ENCODE measurements at places on chromosomes 3 and 15.

DNA sequence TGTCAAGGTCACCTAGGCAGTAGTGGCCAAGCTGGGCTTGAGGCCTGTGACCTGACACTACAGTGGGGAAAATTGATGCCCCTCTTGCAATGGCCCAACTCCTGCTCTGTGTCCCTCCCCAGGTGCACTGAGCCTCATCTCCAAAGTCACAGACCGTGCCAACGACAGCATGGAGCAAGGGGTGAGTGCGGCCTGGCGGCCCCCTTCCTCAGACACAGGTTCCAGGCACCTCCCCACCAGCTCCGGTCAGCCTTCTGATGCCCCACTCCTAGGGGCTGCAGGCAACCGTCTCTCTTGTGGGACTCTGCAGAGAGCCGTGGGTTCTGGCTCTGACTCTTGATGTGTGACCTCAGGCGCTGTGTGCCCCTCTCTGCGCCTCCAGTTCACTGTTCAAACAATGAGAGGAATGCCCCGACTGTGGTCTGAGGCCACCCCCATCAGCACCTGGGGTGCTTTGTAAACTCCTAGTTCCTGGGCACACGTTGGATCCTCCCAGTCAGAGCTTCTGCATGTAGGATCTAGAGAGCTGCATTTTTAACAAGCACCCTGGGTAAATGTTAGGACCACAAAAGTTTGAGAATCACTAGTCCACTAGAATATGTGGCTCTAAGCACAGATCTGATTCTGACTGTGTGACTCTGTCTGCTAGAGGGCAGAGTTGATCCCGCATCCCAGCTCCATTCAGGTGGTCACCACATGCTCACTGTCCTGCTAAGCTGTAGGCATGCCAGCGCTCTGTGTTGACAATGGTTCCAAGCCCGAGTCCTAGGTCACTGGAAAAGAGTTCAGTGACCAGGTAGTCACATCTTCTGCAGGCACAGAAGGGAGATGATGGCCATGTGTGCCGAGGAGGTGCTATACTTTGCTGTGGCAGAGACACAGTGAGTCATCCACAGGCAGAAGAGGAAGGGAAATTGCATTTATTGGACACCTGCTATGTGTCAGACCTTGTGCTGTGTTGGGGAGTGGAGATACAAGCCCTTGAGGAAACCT lies 46.2 kb upstream of the NR2C2 start:
- no peak for DNase-seq

DNA sequence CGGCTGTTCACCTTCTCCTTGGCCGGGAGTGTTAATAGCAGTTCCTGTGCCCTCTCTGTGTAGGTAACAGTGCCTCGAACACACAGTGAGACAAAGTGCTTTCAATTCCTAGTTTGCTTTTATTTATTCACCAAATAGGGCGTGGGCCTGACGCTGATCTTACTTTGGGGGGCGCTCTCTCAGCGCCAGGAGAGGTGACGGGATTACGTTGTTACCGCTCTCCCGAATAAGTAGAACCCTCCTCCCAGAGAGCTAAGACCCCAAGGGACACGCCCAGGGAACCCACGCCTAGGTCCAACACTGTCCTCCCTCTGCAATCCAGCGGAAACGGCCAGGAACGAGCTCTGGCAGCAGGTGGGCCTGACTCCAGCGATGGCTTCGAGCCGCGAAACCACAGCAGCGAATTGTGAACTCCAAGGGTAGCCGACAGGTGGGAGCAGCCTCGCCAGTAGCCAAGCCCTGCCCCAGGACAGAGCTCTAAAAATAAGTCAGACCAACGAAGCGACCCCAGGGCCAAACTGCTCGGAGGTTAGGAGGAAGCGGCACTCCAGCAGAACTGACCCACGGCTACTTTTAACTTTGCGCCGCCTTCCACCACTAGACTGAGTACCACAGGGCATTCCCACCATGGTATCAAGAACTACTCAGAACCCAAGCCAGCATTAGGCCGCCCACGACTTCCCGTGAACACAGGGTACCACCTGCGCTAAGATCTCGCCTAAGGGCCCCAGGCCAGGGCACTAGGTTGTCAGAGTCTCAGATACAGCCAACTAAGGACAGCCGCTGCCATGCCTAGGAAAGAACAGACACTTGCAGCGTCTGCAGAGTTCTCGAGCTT lies 1.6 kb upstream of the SIN3A start:
- peak; percentile 34 for DNase-seq

DNA sequence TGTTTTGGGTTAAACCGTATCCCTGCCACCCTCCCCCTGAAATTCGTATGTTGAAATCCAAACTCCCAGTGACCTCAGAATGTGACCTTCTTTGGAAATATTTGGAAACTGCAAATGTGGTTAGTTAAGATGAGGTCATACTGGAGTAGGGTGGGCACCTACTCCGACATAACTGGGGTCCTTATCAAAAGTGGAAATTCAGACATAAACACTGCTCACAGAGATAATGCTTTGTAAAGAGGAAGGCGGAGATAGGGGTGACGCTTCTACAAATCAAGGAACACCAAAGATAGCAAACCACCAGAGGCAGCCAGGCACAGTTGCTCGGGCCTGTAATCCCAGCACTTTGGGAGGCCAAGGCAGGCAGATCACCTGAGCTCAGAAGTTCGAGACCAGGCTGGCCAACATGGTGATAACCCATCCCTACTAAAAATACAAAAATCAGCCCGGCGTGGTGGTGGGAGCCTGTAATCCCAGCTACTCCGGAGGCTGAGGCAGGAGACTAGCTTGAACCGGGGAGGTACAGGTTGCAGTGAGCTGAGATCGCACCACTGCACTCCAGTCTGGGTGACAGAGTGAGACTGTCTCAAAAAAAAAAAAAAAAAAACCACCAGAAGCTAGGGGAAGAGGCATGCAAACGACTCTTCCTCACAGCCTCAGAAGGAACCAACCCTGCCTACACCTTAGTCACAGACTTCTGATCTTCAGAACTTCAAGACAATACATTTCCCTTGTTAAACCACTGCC lies 51.1 kb upstream of the CHD2 start:
- DNase-seq: peak; percentile 54

DNA sequence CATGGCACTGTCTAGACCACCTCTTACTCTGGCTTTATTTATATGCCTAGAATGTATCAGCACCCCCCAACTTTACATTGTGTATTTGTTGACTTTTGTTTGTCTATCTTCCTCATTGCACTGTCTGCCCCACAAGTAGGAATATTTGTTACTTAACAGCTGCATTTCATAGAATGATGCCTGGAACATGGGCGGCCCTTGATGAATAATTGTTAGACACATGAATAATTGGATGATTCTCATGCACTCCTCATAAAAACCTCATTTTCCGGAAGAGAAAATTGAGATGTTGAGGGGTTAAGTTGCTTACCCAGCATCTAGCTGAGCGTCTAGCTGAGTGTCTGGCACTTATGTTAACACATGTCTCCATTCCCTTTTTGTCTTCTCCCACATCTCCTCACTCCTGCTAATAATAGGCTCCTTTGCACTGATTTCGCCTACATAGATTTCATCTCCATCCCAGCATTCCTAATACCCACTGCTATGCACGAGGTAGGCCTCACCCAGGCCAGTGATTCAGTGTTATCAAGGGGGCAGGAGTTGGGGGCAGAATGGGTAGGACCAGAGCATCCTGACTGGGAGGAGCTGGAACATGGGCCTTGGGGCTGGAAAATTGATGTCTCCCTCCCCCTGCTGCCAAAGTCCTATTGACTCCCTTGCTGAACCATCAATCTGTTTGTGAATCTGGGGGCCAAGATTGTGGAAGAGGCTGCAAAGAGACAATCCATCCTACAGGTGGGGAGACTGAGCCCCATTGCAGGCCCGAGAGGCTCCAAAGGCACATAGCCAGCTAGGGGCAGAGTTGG lies 7.8 kb upstream of the WNT7A start:
- DNase-seq: no peak

Measured in fibroblast of skin of back (primary cell).